ENCODE measurements at places on chromosomes 3 and 15.

GRCh38 chr3:105752791-105753415 lies 115.9 kb downstream of the CBLB start:
- no peak overlapping the region for H3K4me3 ChIP-seq
- H3K27ac ChIP-seq = no peak overlapping the region
- peaks cover 7% of the 10 kb centered on the region for H3K4me1 ChIP-seq
- H3K27me3 ChIP-seq = no peaks in the 10 kb centered on the region
- no peak for DNase-seq

DNA sequence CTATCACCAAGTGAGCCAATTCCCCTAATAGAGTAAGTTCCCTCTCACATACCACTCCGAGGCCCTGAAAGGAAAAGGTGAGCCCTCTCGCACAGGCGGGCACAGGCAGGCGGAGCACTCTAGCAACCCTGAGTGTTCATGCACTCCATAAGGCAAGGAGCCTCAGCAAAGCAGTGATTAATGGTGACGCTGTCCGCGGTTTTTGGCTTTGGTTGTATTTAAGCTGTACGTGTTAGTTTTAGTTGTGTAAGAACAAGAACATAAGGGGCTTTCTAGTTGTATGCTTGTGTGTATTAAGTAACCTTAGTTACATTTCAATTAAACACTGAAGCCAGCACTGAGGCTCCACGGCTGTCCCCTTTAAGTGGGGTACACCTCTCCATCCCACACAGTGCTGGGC lies 33.1 kb downstream of the KLHL25 start:
- peak overlapping the region; percentile 72 for H3K27ac ChIP-seq
- DNase-seq = no peak
- no peaks in the 10 kb centered on the region for H3K36me3 ChIP-seq
- H3K27me3 ChIP-seq = no peaks in the 10 kb centered on the region

DNA sequence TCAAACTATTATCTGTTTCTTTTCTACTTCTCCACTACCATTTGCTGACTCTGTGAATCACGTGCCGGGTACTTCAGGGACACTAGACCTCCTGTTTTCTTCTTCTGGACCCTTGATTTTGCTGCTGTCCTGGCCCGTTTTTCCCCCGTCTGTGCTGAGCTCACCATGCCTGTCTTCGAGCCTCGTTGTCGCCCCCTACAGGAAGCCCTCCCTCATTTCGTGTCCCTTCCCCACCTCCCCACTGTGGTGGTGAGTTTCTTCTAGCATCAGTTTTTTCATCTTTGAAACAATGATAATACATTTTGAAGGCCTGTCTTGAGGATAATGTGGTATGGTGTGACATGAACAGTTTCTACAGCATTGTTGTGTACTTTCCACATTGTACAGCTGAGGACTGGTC lies 12.8 kb downstream of the GABRG3 start:
- no peaks in the 10 kb centered on the region for H3K4me1 ChIP-seq
- no peak for DNase-seq
- no peak overlapping the region for H3K4me3 ChIP-seq
- no peaks in the 10 kb centered on the region for H3K36me3 ChIP-seq

DNA sequence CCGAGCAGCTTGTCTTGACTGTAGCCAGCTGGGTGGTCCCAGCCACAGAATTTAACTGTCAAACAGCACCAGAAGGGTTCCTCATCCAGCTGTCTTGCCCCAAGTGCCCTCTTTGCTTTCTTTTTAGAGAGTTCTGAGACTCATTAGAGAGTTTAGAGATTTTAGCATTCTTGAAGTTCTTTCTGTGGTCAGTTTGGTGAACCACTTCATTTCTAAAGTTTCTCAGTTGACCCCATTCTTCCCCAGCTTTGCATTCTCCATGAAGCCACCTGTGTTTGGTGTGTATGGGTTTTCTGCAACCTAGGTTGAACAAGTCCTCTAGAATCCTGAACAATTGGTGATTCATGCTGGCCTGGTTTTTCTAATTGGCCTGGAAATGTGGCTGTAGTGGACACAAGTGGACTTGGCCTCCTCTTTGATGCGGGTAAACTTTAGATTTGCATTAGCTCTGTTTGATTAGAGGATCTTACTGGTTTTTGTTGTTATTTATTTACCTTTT lies 33.7 kb downstream of the FLNB start:
- no peak for DNase-seq
- peaks cover 39% of the 10 kb centered on the region for H3K4me1 ChIP-seq
- no peak overlapping the region for H3K27ac ChIP-seq
- no peaks in the 10 kb centered on the region for H3K36me3 ChIP-seq

GRCh38 chr3:2950159-2950558 lies 160.0 kb downstream of the IL5RA start:
- no peaks in the 10 kb centered on the region for H3K27me3 ChIP-seq
- no peak overlapping the region for H3K27ac ChIP-seq
- DNase-seq = no peak
- H3K4me1 ChIP-seq = no peaks in the 10 kb centered on the region

DNA sequence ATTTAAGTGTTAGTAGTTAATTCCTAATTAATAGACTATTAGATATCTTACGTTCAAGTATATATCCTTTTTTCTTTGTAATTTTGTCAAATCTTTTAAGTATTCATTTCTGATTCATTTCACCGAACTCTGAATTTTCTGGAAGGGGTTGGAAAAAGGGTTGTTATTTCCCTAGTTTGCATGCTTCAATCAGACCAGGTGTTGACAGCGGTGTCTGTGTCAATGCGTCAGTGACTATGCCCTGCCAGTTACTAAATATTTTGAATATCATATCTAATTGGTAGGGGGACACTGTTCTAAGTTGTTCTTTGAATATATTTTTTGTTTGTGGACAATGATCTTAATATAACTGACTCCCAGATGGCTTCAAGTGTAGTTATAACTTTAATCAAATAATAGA lies 62.7 kb upstream of the TNFSF10 start:
- peak overlapping the region; percentile 5 for H3K4me3 ChIP-seq
- H3K4me1 ChIP-seq = peaks cover 7% of the 10 kb centered on the region
- H3K27me3 ChIP-seq = no peaks in the 10 kb centered on the region
- H3K27ac ChIP-seq = no peak overlapping the region
- no peak for DNase-seq

GRCh38 chr3:139476348-139476747 lies at the start of gene RBP2:
Gene RBP2, minus strand, starts transcription at chr3:139476516. Its CDS starts 57 bp downstream, at chr3:139476459.
- no peaks in the 10 kb centered on the region for H3K27me3 ChIP-seq
- H3K36me3 ChIP-seq = no peaks in the 10 kb centered on the region
- DNase-seq = no peak
- no peak within 1 kb of the TSS for H3K4me3 ChIP-seq
- no peak within 1 kb of the TSS for H3K27ac ChIP-seq

- H3K27ac ChIP-seq = no peak overlapping the region
- no peak for DNase-seq
- H3K4me1 ChIP-seq = no peaks in the 10 kb centered on the region
- H3K27me3 ChIP-seq = no peaks in the 10 kb centered on the region
- no peaks in the 10 kb centered on the region for H3K36me3 ChIP-seq
These were observed 45.4 kb upstream of the FAM98B start for GRCh38 chr15:38408576-38408975.

GRCh38 chr15:66566963-66567531 lies 1.2 kb upstream of the LCTL start:
- H3K36me3 ChIP-seq = no peaks in the 10 kb centered on the region
- H3K4me1 ChIP-seq = peaks cover 3% of the 10 kb centered on the region
- peak; percentile 50 for DNase-seq
- H3K27me3 ChIP-seq = no peaks in the 10 kb centered on the region
- H3K4me3 ChIP-seq = no peak overlapping the region
- no peak overlapping the region for H3K27ac ChIP-seq

GRCh38 chr15:51884041-51884440 lies 54.6 kb downstream of the TMOD3 start:
- H3K27me3 ChIP-seq = no peaks in the 10 kb centered on the region
- no peak overlapping the region for H3K27ac ChIP-seq
- H3K36me3 ChIP-seq = no peaks in the 10 kb centered on the region
- H3K4me3 ChIP-seq = no peak overlapping the region
